ENCODE measurements at places on chromosomes 16 and 17.

- no peak for DNase-seq
Observed at GRCh38 chr17:35169835-35170363, 22.3 kb downstream of the UNC45B start.

- no peak for DNase-seq
Observed at GRCh38 chr17:80443916-80444643, 29.1 kb downstream of the ENDOV start.

DNA sequence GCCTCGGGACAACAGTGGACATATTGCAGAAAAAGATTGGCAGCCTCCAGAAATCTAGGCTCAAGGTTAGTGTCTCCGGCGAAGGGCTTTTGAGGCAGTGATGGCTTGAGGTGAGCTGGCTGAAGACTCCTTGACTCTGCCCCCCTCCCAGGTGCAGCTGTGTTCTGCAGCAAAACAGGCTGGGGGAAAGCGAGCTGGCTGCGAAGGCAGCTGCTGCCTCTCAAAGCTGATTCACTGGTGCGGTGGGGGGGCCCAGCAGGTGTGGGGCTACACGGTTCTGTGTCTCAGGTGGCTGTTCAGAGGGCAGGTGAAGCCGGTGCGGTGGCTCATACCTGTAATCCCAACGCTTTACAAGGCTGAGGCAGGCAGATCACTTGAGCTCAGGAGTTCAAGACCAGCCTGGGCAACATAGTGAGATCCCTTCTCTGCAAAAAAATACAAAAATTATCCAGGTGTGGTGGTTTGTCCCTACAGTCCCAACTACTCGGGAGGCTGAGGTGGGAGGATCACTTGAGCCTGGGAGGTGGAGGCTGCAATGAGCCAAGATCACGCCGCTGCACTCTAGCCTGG, 22.9 kb downstream of the C16orf96 start:
- no peak for DNase-seq

- DNase-seq = no peak
Observed at GRCh38 chr17:34820922-34821321, 140.3 kb downstream of the CCT6B start.

- DNase-seq = no peak
Observed at GRCh38 chr17:1029922-1030644, 33.2 kb downstream of the TIMM22 start.

Data from stimulated activated CD4-positive, alpha-beta T cell treated with anti-CD3 and anti-CD28 coated beads, Interleukin-1b, Interleukin-23, amount 100 ng/mL, for 1 hour (primary cell).